ENCODE measurements at places on chromosomes 6 and 20.

- DNase-seq = no peak
Observed at GRCh38 chr6:90645634-90646033, 58.8 kb upstream of the MAP3K7 start.

DNA sequence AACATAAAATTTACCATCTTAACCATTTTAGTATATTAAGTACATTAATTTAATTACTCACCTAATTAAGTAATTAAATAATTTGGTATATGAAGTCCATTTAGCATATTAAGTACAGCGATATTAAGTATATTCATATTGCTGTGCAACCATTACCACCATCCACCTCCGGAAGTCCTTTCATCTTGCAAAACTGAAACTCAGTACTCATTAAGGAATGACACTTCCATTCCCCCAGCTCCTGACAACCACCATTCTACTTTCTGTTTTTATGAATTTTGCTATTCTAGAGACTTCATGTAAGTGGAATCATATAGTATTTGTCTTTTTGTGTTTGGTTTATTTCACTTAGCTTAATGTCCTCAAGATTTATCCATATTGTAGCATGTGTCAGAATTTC lies 61.1 kb upstream of the GTSF1L start:
- DNase-seq = no peak

GRCh38 chr6:148866657-148867268 lies 119.9 kb downstream of the UST start:
- DNase-seq = no peak

DNA sequence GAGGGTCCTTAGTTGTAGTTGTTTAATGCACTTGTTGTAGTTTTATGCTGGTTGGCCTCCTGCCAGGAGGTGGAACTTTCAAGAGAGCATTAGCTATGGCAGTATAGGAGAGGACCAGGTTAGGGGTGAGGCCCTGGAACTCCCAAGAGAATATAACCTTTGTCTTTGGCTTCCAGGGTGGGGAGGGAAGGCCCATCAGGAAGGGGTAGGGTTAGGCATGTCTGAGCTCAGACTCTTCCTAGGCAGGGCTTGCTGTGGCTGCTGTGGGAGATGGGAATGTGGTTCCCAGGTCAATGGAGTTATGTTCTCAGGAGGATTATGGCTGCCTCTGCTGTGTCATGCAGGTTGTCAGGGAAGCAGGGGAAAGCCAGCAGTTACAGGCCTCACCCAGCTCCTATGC lies 20.0 kb upstream of the GABRR1 start:
- DNase-seq = no peak

DNA sequence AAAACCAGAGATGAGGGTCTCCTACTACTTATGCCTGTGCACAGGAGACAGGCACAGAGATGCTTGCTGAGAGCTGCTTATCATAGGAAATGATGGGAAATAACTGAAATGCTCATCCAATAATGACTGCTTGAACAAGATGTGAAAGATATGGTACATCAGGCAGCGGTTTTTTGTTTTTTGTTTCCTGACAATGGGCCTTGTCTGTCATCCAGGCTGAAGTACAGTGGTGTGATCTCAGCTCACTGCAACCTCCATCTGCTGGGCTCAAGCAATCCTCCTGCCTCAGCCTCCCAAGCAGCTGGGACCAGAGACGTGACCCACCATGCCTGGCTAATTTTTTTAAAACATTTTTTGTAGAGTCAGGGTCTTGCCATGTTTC lies 1.2 kb upstream of the RIPOR3 start:
- no peak for DNase-seq

DNA sequence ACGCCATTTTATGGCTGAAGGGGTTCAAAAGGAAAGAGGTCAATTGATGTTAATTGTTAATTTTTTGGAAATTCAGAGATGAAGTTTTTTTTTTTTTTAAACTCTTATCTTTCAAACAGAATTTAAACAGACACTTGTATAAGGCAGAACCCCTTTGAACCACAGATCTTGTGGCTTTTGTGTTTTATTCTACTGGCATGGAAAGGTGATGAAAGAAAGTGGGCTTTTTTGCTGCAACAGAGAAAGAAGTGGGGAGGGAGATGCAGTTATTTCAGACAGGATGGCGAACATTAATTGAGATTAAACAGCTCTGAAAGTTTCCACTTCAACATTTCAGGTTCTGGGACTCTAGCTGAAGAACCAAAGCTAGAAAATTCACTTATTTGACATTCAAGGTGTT lies 200.9 kb downstream of the GJA10 start:
- DNase-seq = no peak

- DNase-seq = no peak
Observed at GRCh38 chr6:33839399-33840047, 35.7 kb upstream of the MLN start.

DNA sequence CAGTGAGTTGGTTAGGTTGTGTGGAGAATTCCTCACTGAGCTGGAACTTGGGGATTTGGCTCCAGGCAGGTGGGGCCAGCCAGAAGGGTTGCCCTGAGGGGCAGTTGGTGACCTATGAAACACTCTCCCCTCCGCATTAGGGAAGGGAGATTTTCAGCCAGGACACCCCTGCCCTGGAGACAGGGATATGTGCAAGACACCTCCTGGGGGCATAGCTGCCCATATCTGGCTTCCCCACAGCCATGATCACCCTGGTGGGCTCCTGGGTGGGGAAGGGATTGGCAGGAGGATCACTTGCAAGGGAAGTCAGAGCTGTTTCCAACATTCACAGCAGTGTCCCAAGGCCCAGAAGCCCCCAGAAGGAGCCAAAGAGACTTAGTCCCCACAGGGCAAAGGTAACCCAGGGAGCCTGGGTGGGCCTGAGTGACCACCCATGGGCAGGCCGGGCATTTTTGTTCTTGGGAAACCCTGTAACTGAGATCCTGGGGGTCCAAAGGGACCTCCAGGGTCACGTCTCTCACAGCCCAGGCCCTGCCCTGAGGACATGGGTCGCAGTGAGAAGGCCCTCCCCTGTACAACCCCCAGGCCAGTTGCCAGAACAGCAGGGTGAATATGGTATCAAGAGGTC lies 145.8 kb downstream of the MRPL14 start:
- no peak for DNase-seq

DNA sequence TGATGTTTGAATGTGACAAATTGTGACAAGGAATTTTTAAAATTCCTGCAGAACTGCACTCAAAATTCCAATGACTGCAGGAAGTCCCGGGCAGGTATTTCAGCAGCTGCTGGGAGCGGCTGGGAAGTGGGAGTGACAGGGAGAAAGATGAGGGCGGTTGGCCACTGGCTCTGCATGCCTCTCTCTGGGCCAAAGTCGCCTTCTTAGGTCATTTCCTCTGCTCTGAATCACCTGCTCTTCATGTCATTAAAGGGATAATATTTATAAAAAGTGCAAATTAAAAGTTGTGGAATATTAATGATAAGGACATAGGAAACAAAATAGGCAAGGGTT lies 43.9 kb downstream of the RAMACL start:
- no peak for DNase-seq

DNA sequence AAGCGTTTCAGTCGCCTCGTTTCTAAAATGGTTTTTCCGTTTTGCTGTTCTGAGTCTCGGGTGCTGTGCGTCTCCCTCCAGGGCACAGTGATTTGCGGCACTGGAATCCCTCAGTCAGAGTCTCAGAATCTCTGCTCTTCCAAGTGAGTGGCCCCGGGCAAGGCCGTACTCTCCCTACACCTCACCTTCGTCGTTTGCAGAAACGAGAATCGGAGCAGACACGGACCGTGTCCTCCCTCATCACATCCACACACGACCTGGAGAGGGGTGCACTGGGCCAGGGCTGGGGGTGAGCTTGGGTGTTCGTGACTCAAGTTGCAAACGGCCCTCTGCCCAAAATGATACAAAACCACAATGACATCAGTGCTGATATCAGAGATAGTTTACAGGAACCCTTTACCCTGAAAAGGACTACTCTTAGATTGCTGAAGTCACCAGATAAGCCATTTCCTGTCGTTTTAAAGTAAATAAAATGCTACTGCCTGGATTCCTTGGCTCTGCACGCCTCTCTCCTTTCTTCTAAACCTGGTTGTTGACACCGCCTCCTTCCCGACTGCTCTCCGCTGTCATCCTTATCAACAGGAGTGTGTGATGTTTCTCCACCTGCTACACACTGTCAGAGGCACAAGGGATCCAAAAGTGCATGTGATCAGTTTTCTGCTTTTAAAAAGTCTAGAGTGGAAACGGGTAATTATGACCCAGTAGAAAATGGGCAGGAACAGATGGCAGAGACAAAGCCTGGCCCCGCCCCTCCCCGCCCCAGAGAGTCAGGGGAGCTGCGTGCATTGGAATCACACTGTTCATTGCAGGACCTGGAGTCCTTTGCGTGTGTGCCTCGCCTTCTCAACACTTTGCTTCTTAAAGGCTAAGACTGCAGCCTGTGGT lies 38.4 kb downstream of the KIF25 start:
- peak; percentile 36 for DNase-seq

GRCh38 chr6:25458485-25458884 lies 179.3 kb downstream of the CARMIL1 start:
- DNase-seq = peak; percentile 79

DNA sequence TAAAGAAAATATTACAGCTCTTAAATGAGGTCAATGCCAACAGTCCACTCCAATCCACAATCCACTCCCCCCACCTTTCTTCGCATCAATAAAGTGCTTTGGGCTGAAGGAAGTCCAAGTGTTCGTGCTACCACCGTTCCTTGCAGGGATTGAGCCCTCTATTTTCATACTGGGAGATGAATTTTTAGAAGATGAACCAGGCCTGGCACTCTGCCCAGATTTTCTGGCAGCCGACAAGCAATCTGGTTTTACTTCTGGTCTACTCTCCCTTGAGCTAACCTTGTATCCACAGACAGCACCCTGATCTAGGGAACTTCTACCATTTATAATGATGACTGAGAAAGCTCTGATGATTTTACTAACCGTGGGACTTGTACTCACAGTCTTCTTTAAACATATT lies 72.3 kb downstream of the BTBD9 start:
- peak; percentile 95 for DNase-seq

DNA sequence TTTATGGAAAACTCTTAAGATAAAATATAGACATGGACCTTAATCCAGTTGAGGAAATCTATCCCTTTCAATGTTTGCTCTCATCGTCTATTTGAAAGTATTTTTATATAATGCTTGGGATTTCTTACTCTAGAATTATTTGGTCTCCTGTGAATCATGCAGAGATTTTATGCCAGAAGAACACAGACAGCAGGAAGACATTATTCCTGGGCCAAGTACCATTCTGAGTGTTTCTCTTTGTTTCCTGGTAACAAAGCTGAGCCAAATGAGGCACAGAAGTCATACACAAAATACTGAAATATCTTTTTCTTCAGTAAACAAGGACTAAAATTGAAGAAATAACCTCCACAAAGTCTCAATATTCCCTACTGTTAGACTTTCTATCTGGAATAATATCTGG lies 538.2 kb upstream of the EYS start:
- no peak for DNase-seq

Measured in iris pigment epithelial cell (primary cell).